ENCODE measurements at places on chromosomes 5 and 9.

GRCh38 chr5:39194466-39195136 is 24.8 kb downstream of the FYB1 start:
- peaks cover 5% of the 10 kb centered on the region for H3K36me3 ChIP-seq
- H3K4me1 ChIP-seq = peaks cover 49% of the 10 kb centered on the region
- H3K4me3 ChIP-seq = peak overlapping the region; percentile 44
- H3K27me3 ChIP-seq = no peaks in the 10 kb centered on the region
- DNase-seq = no peak

- H3K27me3 ChIP-seq = no peaks in the 10 kb centered on the region
- no peak overlapping the region for H3K27ac ChIP-seq
- no peak overlapping the region for H3K4me3 ChIP-seq
- no peaks in the 10 kb centered on the region for H3K36me3 ChIP-seq
Measured at GRCh38 chr9:110405858-110406443, 68.3 kb upstream of the TXNDC8 start.

- H3K4me3 ChIP-seq = no peak overlapping the region
- DNase-seq = no peak
- H3K27ac ChIP-seq = no peak overlapping the region
- no peaks in the 10 kb centered on the region for H3K27me3 ChIP-seq
Measured at GRCh38 chr5:80231243-80231642, 24.6 kb downstream of the SERINC5 start.

DNA sequence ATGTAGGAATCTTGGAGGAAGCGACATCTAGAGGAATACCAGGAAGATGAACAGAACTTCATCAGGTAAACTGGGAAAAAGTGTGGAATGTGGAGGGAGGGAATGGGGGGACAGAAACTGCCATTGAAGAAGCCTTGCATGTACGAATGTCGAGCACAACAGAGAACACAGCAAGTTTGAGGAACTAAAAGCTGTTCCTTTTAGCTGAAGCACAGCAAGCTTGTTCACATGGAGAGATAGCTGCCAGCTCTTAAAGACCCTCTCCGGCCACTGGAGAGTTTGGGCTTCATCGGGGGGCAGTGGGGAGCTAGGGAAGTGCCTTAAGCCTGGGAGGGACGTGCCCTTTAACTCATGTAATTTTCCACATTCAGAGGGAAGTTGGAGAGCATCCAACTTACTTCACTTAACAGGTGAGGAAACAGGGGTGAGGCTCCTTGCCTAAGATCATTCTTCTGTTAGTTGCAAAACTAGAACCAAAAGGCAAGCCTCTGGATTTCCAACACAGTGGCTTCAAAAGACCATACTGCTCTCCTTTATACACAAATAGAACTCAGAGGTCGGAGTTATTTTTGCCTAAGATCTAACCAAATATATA is 2.3 kb upstream of the CYFIP2 start:
- no peaks in the 10 kb centered on the region for H3K27me3 ChIP-seq
- no peaks in the 10 kb centered on the region for H3K36me3 ChIP-seq
- H3K4me1 ChIP-seq = peaks cover 39% of the 10 kb centered on the region
- H3K4me3 ChIP-seq = no peak overlapping the region
- no peak for DNase-seq

GRCh38 chr9:128180001-128180400 is 11.4 kb downstream of the CIZ1 start:
- H3K4me1 ChIP-seq = no peaks in the 10 kb centered on the region
- no peaks in the 10 kb centered on the region for H3K27me3 ChIP-seq
- no peak overlapping the region for H3K27ac ChIP-seq
- H3K36me3 ChIP-seq = peaks cover 76% of the 10 kb centered on the region
- DNase-seq = no peak

- H3K4me3 ChIP-seq = no peak overlapping the region
- no peaks in the 10 kb centered on the region for H3K27me3 ChIP-seq
- DNase-seq = peak; percentile 43
- H3K27ac ChIP-seq = peak overlapping the region; percentile 98
Measured at GRCh38 chr5:134140530-134141201, 26.2 kb downstream of the TCF7 start.

DNA sequence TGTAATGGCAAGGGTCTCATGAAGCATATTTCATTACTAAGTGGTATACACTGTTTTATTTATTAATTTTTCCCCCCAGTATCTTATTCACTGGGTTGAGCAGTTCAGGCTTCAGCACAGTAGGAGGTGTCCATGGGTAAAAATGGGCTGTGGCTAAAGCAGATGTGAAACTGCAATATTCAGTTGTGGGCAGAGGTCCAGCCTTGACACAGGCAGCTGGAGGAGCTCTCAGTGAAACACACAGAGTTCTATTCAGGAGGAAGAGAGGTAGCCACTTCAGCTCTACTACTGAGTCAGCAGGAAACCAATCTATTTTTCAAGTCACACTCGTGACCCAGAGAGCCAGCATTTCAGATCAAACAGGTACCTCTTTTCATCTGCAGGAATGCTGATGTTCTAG is 418.3 kb downstream of the CDH10 start:
- no peak overlapping the region for H3K4me3 ChIP-seq
- no peaks in the 10 kb centered on the region for H3K4me1 ChIP-seq
- H3K27ac ChIP-seq = no peak overlapping the region

GRCh38 chr5:155008669-155009068 is 4.9 kb upstream of the KIF4B start:
- no peaks in the 10 kb centered on the region for H3K36me3 ChIP-seq
- no peak overlapping the region for H3K4me3 ChIP-seq
- no peaks in the 10 kb centered on the region for H3K27me3 ChIP-seq
- no peak for DNase-seq
- no peaks in the 10 kb centered on the region for H3K4me1 ChIP-seq

DNA sequence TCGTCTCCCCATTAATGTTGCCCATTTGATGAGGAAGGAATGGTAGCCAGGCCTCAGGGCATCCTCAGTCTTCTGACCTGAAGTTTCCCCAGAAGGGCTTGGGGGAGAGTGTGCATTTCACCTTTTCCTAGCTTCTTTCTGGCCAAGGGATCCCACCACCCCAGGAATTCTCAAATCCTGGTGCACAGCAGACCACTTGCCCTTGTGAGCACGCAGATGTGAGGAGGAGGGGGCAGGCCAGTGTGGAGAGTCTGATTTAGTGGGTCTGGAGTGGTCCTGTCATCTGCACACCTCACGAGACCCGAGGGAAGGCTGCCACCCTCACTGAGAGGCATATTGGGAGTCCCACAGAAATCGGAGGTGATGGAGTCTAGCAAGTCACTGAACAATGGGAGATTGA is 64.3 kb downstream of the CXXC5 start:
- no peak for DNase-seq
- no peaks in the 10 kb centered on the region for H3K36me3 ChIP-seq
- peaks cover 9% of the 10 kb centered on the region for H3K27me3 ChIP-seq
- H3K27ac ChIP-seq = no peak overlapping the region
- no peak overlapping the region for H3K4me3 ChIP-seq
- H3K4me1 ChIP-seq = peaks cover 23% of the 10 kb centered on the region

- no peaks in the 10 kb centered on the region for H3K36me3 ChIP-seq
- H3K27ac ChIP-seq = no peak overlapping the region
- H3K27me3 ChIP-seq = no peaks in the 10 kb centered on the region
- H3K4me3 ChIP-seq = no peak overlapping the region
- H3K4me1 ChIP-seq = no peaks in the 10 kb centered on the region
Measured at GRCh38 chr5:4361753-4362152, 766.1 kb downstream of the IRX1 start.

- no peaks in the 10 kb centered on the region for H3K27me3 ChIP-seq
- no peak overlapping the region for H3K27ac ChIP-seq
- no peak for DNase-seq
- no peaks in the 10 kb centered on the region for H3K4me1 ChIP-seq
- no peak overlapping the region for H3K4me3 ChIP-seq
Measured at GRCh38 chr5:129616517-129616916, 131.4 kb upstream of the MINAR2 start.

- peaks cover 7% of the 10 kb centered on the region for H3K4me1 ChIP-seq
- H3K27ac ChIP-seq = no peak overlapping the region
- H3K36me3 ChIP-seq = no peaks in the 10 kb centered on the region
- DNase-seq = no peak
Measured at GRCh38 chr5:111075520-111075919, 4.0 kb downstream of the TSLP start.

DNA sequence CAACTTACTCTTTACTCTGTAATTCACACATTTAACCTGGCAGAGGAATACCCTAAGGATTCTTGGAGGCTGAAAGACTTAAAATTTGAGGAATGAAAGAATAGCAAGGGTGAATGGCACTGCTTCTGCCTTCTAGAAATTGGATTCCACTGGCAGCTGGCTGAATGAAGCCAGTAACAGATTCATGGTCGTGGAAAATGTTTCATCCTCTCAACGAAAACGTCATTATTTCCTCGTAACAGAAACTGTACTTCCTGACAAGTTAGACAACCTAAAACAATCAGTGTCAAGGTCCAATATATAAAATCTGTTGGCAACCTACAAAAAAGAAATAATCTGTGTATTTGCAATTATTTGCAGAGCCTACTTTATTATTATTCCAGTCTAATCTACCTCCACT is 39.7 kb downstream of the BNC2 start:
- no peaks in the 10 kb centered on the region for H3K36me3 ChIP-seq
- H3K4me3 ChIP-seq = no peak overlapping the region
- H3K27me3 ChIP-seq = no peaks in the 10 kb centered on the region
- DNase-seq = no peak
- no peaks in the 10 kb centered on the region for H3K4me1 ChIP-seq

GRCh38 chr9:132589148-132590036 is 7.0 kb downstream of the BARHL1 start:
- H3K27ac ChIP-seq = no peak overlapping the region
- H3K4me1 ChIP-seq = no peaks in the 10 kb centered on the region
- no peak overlapping the region for H3K4me3 ChIP-seq
- H3K27me3 ChIP-seq = peaks cover 51% of the 10 kb centered on the region
- DNase-seq = no peak

DNA sequence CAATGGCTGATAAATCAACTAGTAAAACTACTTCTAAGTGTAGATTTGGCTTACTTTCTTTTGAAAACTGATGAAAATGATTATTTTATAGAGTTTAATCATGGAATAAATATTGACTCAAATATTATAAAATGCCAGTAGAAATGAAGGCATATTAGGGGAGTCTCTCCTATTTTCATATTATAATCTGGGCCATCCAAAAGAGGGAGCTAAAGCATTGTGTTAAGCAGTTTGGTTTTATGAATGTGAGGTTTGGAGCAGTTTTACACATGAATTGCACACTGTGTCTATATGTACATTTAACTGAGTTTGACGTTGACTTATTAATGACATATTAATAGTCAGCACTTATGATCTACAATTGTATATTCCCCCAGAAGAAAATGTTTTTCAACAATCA is 17.4 kb downstream of the CDH9 start:
- H3K27ac ChIP-seq = no peak overlapping the region
- no peaks in the 10 kb centered on the region for H3K4me1 ChIP-seq
- H3K36me3 ChIP-seq = no peaks in the 10 kb centered on the region
- H3K27me3 ChIP-seq = no peaks in the 10 kb centered on the region
- no peak for DNase-seq

- no peak overlapping the region for H3K27ac ChIP-seq
- peaks cover 6% of the 10 kb centered on the region for H3K4me1 ChIP-seq
- H3K4me3 ChIP-seq = no peak overlapping the region
- no peaks in the 10 kb centered on the region for H3K27me3 ChIP-seq
- DNase-seq = no peak
Measured at GRCh38 chr5:68454766-68455165, 239.2 kb downstream of the PIK3R1 start.

- no peak overlapping the region for H3K4me3 ChIP-seq
- DNase-seq = peak; percentile 52
- no peaks in the 10 kb centered on the region for H3K27me3 ChIP-seq
- no peak overlapping the region for H3K27ac ChIP-seq
Measured at GRCh38 chr5:138449501-138450239, 10.8 kb downstream of the REEP2 start.

DNA sequence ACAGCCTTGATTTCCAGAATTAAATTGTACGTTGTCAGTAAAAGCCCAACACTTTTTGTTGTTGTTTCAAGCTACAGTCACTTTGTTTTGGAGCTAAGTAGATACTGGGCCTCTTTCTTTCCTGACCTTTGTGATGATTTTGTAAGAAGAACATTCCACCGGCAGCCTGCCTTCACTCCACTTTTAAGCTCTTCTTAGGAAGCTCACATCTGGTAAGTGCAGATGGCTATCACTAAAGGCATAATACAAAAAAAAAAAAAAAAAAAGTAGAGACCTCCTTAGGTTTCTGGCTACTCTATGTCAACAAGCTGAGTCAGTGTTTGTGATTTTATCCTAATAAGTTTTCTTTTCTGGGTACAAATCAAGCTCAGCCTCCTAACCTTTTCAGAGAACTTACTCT is 1922.1 kb upstream of the WWC1 start:
- H3K4me1 ChIP-seq = no peaks in the 10 kb centered on the region
- H3K4me3 ChIP-seq = no peak overlapping the region
- no peak overlapping the region for H3K27ac ChIP-seq
- no peak for DNase-seq

- H3K36me3 ChIP-seq = no peaks in the 10 kb centered on the region
- peaks cover 11% of the 10 kb centered on the region for H3K27me3 ChIP-seq
- no peak for DNase-seq
- no peak overlapping the region for H3K4me3 ChIP-seq
Measured at GRCh38 chr5:176790941-176791340, 19.4 kb upstream of the UNC5A start.

DNA sequence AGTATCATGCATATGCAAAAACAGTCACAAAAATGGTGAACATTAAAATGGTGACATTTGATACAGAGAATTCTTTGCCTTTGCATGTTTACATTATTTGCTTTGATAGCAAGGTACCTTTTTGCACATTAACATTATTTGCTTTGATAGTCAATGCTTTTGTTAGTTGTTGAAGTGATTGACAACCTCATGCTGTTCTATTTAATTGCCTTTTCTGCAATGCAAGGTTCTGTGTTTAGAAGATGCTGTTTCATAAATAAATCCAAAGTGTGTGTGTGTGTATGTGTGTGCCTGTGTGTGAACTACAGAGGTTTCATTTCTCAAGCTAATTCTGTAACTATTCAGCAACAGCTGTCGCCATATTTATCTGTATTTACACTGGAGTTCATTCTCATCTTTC is 668.7 kb downstream of the NR2F1-AS1 start:
- no peak overlapping the region for H3K4me3 ChIP-seq
- no peak overlapping the region for H3K27ac ChIP-seq

- peaks cover 9% of the 10 kb centered on the region for H3K36me3 ChIP-seq
- H3K4me3 ChIP-seq = peak overlapping the region; percentile 79
- peak overlapping the region; percentile 95 for H3K27ac ChIP-seq
- peaks cover 14% of the 10 kb centered on the region for H3K4me1 ChIP-seq
- no peaks in the 10 kb centered on the region for H3K27me3 ChIP-seq
Measured at GRCh38 chr5:179733772-179734126, 1.1 kb downstream of the MAML1 start.

- H3K27ac ChIP-seq = no peak overlapping the region
- H3K4me1 ChIP-seq = no peaks in the 10 kb centered on the region
- H3K4me3 ChIP-seq = no peak overlapping the region
- no peak for DNase-seq
- no peaks in the 10 kb centered on the region for H3K27me3 ChIP-seq
Measured at GRCh38 chr9:2709645-2710101, 7.6 kb upstream of the KCNV2 start.

GRCh38 chr9:101480386-101480785 is 44.8 kb upstream of the ALDOB start:
- no peak for DNase-seq
- H3K27me3 ChIP-seq = no peaks in the 10 kb centered on the region
- no peak overlapping the region for H3K27ac ChIP-seq
- no peaks in the 10 kb centered on the region for H3K4me1 ChIP-seq

GRCh38 chr5:139844472-139845145 is 49.0 kb downstream of the PSD2 start:
- DNase-seq = peak; percentile 39
- H3K36me3 ChIP-seq = no peaks in the 10 kb centered on the region
- peaks cover 3% of the 10 kb centered on the region for H3K27me3 ChIP-seq
- no peaks in the 10 kb centered on the region for H3K4me1 ChIP-seq
- no peak overlapping the region for H3K4me3 ChIP-seq
- no peak overlapping the region for H3K27ac ChIP-seq

Data from effector memory CD4-positive, alpha-beta T cell (primary cell).